Kasumi-1 (cell line): ENCODE measurements at places on chromosomes 2 and 18.
A peak's percentile ranks its signal among the peaks of the same experiment; 100 is the strongest.

- no peak for DNase-seq
Observed at GRCh38 chr2:53949457-53949856, 21.3 kb downstream of the PSME4 start.

DNA sequence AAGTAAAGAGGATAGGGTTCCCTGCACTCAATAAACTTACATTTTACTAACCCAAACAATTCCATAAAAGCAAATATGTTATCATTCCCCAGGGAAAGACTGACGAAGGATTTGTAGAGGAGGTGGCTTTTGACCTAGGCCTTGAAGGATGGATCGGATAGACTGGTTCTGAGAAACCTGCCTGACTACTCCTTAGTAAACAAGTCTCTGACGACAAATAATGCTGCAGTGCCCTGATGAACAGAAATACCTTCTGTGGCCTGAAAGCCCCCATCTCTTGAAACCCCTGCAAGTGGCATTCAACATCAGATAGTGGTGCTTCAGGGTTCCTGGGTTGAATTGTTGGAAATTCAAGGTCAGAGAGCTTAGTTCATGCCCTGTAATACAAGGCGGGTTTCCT lies 19.2 kb downstream of the PRKCE start:
- DNase-seq, result no peak

- DNase-seq, result no peak
Observed at GRCh38 chr2:80102026-80102425, 202.5 kb downstream of the LRRTM1 start.

DNA sequence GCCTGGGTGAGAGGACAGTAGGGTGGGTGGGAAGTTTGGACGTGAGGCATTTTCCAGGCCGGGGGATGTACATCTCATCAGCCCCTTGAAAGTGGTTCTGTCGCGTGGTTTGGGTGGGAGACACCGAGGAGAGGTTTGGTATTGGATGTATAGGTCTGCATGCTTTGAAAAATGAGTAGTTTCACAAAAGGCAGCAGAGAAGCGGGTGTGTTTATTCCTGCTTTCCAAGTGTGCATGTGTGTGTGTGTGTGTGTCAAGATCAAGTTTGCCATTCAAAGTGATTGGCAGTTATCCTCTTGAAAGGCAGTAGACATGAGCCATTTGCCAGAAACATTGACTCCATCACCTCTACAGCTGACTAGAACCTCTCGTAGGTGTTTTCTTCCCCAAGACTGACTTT lies 423.1 kb upstream of the POU3F3 start:
- no peak for DNase-seq

DNA sequence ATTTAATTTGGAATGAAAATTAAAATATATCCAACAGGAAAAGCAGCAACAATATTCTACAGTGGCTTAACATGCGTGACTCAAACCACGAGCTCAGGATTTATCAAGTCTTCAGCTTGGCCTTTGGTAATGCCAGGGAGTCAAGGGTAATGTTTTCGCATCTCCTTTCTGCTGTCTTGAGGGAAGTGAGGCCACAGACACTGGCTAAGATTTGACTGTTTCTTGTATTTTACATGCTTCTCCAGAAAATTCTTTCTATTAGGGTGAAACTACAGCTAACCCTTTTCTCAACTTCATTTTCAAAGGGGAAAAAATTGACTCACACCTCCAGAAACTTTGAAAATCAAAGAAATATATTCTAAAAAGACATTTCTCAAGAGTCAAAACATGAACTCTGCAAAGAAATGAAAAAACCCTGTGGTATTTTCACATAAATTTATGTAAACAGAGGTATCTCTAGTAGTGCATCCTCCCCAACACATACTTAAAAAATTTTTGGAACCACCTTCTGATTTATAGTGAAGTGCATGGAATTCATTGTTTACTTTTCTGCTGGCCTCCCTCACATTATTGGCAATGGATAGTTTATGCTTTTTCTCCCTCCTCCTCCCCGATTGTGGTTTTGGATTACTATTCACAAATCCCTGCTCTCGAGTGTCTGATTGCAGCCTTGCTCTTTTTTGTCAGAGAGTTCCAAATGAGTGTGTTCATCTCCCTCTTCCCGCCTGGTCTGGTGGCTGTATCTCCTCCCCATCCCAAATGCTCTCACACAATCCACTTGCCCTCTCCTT lies 48.7 kb downstream of the DPP4 start:
- DNase-seq, result no peak

GRCh38 chr2:224555823-224556366 lies 29.3 kb downstream of the CUL3 start:
- DNase-seq, result no peak

- DNase-seq, result no peak
Observed at GRCh38 chr2:39666491-39667101, 879 bp downstream of the TMEM178A start.

- no peak for DNase-seq
Observed at GRCh38 chr18:69830189-69830588, 117.5 kb downstream of the CD226 start.

GRCh38 chr18:57164401-57164800 lies 17.5 kb downstream of the BOD1L2 start:
- DNase-seq, result no peak

- no peak for DNase-seq
Observed at GRCh38 chr18:52451851-52452250, 111.9 kb downstream of the DCC start.

- DNase-seq, result peak; percentile 53
Observed at GRCh38 chr2:231714639-231715498, 6.5 kb downstream of the PTMA start.

DNA sequence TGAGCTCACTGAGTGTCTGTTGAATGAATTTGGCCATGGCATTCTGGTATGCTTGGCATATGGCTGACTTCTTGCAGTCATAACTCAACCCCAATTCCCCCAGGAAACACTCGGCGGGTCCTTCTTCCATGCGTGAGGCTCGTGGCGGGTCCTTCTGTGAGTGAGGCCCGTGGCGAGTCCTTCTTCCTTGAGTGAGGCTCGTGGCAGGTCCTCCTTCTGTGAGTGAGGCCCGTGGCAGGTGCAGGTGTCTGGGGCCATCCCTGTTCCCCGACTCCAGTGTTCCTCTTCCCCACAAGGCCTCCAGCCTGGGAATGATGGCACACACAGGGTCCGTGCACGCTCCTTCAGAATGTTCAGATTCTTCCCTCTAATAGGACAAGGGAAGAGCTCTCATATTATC lies 169.0 kb downstream of the EIPR1 start:
- no peak for DNase-seq

- DNase-seq, result peak; percentile 17
Observed at GRCh38 chr2:112692495-112692911, 28.3 kb upstream of the NT5DC4 start.

- DNase-seq, result no peak
Observed at GRCh38 chr18:10142496-10143160, 228.8 kb downstream of the VAPA start.
